Activated T-cell treated with anti-CD3 and anti-CD28 coated beads for 4 hours (primary cell): ENCODE measurements at places on chromosomes 4 and X.

DNA sequence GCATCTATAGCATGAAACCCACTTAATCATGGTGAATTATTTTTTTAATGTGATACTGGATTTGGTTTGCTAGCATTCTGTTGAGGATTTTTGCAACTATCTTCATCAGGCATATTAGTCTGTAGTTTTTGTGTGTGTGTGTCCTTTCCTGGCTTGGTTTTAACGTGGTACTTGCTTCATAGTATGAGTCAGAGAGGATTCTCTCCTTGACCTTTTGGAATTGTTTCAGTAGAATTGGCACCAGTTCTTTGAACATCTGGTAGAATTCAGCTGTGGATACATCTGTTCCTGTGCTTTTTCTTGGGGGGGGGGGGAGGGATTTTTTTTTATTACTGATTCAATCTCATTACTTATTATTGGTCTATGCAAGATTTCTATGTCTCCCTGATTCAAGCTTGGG, 232.0 kb upstream of the KLF8 start:
- DNase-seq, result no peak

- no peak for DNase-seq
Measured at GRCh38 chr4:144754562-144755410, 108.8 kb downstream of the HHIP start.

DNA sequence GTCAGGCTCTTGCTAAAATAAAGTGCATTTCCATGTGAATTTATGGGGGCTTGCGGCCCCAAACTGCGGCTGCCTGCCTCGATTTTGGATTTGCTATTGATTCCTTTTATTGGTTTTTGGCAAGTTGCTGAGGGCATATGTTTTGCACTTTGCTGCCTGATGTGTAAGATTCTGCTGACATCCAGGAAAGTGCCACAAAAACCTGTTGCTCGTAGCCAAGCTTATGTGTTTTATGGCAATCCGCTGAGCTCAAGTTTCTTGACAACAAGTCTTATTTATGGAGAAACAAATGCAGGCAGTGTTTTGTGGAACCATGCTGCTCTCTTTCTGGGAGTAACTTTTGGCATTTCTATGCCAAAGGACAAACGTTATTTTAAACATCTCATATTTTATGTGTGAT, 97.3 kb upstream of the DDIT4L start:
- no peak for DNase-seq

- DNase-seq, result no peak
Measured at GRCh38 chr4:58163156-58163555, 1053.0 kb upstream of the IGFBP7 start.

DNA sequence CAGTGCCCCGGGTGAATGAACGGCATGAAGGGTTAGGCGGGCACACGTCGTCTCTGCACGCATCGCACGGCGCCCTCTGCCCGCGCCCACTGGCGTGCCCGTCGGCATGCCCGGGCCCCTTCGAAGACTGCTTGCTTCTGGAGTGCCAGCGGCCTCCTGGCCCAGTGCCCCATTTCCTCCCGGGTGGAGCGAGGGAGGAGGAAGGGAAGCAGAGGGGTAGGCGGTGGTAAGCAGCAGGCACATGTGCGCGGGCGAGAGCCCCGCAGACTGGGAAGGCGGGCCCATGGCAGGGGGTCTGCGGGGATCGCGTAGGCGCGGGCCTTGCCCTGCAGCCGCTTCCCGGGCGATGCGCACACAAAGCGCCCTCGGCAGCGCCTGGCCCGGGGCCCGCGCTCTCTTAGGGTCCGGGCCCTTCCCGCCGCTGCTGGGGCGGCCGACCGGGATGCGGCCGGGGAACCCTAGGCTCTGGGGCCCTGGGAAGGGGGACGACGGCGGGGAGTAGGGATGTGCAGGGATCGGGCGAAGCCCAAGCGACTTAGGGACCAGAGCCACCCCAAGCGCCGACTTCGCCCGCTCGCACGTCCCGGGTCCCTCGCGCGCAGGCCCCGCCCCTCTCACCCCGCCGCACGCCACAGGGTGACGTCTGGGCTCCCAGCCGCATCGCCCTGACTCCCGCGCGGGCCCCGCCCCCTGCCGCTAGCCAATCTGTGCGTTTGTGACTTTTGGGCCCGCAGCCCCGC, 866 bp upstream of the EMD start:
- no peak for DNase-seq

- DNase-seq, result no peak
Measured at GRCh38 chrX:96211953-96212352, 472.7 kb upstream of the DIAPH2 start.

DNA sequence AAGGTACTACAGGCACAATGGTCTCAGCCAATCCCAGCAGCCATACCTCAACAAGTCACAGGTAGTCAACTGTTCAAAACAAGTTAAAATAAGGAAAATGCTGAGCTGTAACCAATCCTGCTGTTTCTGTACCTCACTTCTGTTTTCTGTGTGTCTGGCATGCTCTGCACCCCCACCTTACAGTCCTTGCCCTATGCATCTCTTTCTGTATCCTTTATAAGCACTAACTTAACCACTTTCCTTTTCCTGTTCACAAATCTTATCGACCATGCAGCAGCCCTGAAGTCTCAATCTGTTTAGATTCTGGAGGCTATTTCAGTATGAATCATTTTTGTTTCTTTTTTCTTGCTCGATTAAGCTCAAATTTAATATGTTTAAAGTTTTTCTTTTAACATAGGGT, 12.5 kb upstream of the FAM13A start:
- DNase-seq, result no peak

DNA sequence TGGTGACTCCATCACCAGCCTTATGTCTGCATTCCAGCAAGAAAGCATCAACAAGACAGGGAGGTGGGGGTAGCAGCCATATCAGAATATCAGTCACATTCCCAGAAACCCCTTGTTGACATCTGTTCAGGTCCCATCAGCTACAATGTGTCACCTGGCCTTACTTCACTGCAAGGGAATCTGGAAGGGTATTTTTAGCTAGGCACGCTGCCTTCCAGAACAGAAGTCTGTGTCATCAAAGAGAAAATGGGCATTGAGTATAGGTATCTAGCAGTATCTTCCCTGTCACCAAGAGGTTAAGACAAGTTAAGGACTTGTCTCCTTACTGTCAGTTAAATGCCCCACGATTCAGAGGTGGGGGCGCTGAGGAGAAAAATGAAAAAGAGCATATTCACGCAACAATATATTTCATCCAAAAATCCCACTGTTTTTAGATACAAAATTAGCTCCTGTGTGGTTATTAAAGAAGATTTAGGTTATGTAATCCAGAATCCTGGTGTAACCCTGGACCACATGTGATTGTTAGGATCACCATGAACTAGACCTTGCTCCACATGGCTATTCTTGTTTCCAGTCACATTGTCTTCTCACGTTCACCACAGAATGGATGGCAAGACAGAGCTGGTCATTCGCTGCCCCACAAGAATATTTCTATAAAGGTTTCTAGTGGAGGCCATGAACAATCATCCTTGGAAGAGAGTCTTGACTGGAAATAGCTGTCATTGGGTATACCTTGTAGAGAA, 60.0 kb upstream of the PDHA1 start:
- no peak for DNase-seq

DNA sequence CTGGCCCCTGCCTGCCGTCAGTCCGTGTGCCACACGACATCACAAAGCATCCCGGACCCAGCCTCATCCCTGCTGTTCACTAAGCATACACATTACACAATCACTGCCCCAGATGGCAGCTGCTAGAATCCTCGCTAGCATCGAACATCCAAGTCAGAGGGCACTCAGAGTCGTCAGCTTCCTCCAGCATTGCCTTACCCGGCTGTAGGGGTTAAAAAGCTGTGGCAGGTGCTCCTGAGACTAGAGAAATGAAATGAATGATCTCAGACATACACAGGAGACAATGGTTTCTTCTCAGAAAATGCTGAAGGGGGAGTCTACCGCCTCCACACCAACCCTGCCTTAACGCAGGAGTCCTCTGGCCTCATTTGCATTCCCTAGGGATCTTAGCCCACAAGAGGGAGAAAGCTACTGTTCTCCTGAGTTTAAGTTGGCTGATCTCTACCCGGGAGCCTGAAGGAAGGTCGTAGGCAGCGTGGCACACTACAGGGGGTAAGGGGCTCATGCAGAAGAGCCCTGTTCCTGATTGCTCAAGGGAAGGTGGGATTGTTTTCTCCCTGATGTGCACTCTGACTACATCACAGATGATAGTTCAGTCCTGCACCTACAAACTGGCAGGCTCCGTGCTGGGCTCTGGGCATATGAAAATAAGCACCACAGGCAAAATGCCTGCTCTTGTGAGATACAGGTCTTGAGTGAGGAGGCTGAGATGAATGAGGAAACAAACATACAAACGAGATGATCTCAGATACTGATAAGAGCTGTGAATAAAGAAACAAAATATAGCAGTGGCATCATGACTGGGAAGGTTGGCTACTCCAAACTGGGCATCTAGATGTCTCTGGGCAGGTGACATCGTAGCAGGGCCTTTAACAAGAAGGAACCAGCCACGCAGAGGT, 2.6 kb upstream of the KIAA0232 start:
- DNase-seq, result no peak

GRCh38 chr4:16443504-16444088, 217.3 kb upstream of the TAPT1 start:
- no peak for DNase-seq

GRCh38 chr4:16686195-16686594, 212.2 kb downstream of the LDB2 start:
- no peak for DNase-seq

- no peak for DNase-seq
Measured at GRCh38 chr4:40587351-40587750, 42.3 kb downstream of the RBM47 start.

- no peak for DNase-seq
Measured at GRCh38 chr4:83152746-83153145, 38.2 kb upstream of the PLAC8 start.

GRCh38 chr4:55609393-55609866, 17.4 kb upstream of the PDCL2 start:
- DNase-seq, result no peak

DNA sequence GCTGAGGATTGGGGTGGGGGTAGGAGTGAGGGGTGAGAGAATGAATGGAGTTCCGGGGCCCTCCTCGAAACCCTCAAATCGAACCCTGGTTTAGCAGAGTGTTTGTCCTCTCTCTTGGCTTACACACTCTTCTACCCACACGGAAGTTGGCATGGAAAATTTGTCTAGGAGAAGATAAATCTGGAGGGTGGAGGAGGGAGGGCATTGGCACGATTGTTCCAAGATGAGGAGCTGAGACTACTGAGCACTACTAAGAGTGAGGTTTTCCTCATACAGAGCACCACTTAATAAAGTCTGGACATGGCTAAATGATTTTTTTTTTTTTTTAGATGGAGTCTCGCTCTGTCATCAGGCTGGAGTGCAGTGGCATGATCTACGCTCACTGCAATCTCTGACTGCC, 33.4 kb downstream of the AKAP4 start:
- DNase-seq, result no peak

DNA sequence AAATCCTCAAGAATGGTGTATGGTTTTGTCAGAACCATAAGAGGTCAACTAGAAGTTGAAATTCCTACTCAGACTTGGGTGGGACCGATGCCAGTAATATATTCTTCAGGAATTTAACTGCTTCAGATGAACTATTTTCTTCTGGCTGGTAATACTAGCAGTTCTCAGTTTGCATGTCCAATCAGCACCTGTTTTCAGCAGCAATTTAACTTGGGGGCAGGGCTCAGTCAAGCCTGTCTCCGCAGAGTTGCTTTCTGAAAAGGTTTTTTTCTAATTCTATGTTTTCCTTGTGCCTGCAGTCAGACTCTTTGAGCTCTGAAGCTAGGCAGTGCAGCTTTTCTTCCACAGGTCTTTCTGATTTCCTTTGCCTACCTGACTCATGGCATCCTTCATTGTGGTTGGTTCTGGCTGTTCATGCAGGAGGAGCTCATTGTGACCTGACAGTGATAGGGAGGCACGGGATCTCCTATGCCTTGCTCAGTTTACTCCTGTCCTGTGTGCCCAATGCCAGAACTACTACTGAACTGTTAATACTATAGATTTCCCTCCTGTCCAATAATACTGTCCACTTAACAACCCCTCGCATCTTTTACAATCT, 17.3 kb upstream of the FMR1 start:
- DNase-seq, result no peak

DNA sequence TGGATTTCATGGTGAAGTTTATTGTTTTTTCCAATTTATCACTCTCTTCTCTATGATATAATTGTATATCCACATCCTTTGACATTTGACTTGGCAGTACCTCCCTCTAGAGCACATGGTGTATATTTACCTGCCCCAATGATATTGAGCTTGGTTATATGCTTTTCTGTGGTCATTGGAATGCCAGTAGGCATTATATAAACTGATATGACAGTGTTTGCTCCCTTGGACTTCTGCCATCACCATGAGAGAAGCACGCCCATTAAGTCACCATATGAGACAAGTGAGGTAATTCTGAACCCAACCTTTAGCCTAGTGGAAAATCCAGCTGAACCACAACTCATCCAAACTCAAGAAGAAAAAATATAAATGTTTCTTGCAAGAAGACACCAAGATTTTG, 2761.5 kb downstream of the ARAP2 start:
- DNase-seq, result no peak

GRCh38 chr4:94764069-94764468, 6.3 kb downstream of the BMPR1B start:
- no peak for DNase-seq

DNA sequence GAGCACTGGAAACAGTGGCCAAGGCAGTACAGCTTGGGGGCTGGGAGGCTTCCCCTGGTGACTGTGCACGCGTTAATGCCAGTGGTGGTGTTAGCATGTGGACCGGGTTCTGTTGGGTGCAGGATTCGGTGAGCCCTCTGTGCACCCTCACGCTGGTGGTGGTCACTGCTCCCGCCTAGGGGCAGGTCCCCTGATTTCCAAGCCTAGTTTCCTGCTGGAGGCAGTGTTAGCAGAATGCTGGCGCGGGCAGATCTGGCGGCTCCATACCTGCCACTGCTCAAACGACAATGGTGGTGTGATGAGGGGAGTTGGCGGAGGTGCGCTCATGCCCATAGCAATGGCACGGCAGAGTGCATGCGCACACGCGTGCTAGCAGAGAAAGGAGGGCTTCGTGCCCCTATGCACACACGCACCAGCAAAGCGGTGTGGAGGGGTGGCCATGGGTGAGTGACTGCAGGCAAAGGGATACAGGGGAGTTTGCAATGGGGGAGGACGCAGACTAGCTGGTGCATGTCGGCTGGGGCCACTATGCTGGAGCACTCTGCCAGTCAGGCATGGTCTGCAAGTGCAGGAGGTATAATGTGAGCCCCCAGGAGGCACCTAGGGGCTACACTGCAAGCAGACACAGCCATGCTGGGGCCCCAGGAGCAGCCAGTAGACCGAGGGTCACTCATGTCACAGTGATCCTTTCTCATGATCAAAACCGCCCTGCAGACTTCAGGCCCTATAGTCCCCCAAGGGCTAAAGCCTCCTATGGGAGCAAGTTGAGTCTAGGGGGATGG, 93.0 kb downstream of the MAGEE1 start:
- DNase-seq, result no peak

GRCh38 chr4:10345381-10345784, 111.8 kb downstream of the ZNF518B start:
- no peak for DNase-seq

- no peak for DNase-seq
Measured at GRCh38 chr4:122798101-122798500, 28.5 kb upstream of the FGF2 start.

GRCh38 chr4:94852616-94853015, 94.9 kb downstream of the BMPR1B start:
- no peak for DNase-seq
